ENCODE measurements at places on chromosomes 4 and X. TPM values are rescaled to one million over a fixed set of nuclear protein-coding genes. Genes with fewer than 3 reads are reported as not detected.
A peak's percentile ranks its signal among the peaks of the same experiment; 100 is the strongest.

Gene FBXO8
- 15.1 TPM for total RNA-seq

- H3K36me3 ChIP-seq = no peaks in the 10 kb centered on the region
- no peak overlapping the region for H3K4me3 ChIP-seq
- no peak overlapping the region for H3K27ac ChIP-seq
- no peaks in the 10 kb centered on the region for H3K4me1 ChIP-seq
- no peak for DNase-seq
These were observed 11.2 kb upstream of the TSPAN5 start for GRCh38 chr4:98669577-98669976.

DNA sequence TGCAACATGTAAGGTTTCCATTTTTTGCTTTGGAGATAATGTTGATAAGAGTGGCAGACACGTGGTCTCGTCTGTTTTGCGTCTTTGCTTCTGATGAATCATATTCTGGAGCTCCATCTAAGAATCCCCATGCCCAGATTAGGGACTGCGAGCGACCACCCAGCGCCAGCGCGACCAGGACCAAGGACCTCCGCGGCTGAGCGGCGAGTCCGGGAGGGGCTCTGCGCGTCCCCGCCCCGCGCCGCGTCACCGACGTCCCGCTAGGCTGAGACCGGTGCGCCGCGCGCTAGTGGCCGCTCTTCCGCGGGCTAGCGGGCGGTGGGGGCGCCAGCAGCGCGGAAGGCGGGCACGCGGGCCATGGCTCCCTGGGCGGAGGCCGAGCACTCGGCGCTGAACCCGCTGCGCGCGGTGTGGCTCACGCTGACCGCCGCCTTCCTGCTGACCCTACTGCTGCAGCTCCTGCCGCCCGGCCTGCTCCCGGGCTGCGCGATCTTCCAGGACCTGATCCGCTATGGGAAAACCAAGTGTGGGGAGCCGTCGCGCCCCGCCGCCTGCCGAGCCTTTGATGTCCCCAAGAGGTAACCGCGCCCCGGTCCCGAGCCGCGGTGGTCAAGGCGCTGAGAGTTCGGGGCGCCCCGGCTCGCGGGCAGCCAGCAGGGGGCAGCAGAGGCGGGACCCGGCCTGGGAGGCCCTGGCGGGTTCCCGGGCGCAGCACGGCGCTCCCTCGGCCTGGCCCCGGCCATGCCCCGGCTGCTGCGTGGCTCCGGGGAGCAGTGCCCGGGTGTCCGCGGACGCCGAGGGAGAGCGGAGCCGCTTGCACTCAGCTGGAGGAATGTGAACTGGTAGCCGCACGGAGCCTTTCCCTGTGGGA is at the start of gene SRD5A3:
Gene SRD5A3 (plus strand): TSS at position 263 of the 871 bp plus-strand sequence. CDS start 95 bp downstream, at position 358.
- peak within 1 kb of the TSS; percentile 68 for H3K4me3 ChIP-seq
- H3K27ac ChIP-seq = peak within 1 kb of the TSS; percentile 99
- H3K4me1 ChIP-seq = peaks cover 20% of the 10 kb centered on the region
- peak; percentile 74 for DNase-seq
- no peaks in the 10 kb centered on the region for H3K27me3 ChIP-seq

- no peak overlapping the region for H3K4me3 ChIP-seq
- no peak for DNase-seq
- H3K27ac ChIP-seq = no peak overlapping the region
- H3K36me3 ChIP-seq = no peaks in the 10 kb centered on the region
These were observed 29.9 kb downstream of the TBL1X start for GRCh38 chrX:9494771-9495170.

DNA sequence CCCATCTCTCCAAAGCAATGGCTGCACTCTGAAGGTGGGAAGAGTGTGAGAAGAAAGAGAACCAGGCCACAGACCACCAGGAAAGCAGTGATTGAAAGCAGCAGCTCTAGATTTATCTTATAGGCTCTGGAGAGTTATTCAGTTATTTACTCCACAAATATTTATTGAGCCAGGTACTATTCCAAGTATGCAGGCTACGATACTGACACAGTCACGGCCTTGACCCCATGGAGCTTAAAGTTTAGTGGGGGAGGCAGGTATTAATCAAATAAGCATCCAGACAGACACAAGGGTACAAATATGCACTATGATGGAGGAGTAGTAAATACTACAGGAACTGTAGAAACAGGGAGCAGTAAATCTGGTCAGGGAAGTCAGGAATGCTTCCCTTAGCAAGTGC is 2.8 kb downstream of the TMEM185A start:
- no peak overlapping the region for H3K27ac ChIP-seq
- no peak overlapping the region for H3K4me3 ChIP-seq
- no peak for DNase-seq
- no peaks in the 10 kb centered on the region for H3K36me3 ChIP-seq
- no peaks in the 10 kb centered on the region for H3K27me3 ChIP-seq
- H3K4me1 ChIP-seq = peaks cover 22% of the 10 kb centered on the region

DNA sequence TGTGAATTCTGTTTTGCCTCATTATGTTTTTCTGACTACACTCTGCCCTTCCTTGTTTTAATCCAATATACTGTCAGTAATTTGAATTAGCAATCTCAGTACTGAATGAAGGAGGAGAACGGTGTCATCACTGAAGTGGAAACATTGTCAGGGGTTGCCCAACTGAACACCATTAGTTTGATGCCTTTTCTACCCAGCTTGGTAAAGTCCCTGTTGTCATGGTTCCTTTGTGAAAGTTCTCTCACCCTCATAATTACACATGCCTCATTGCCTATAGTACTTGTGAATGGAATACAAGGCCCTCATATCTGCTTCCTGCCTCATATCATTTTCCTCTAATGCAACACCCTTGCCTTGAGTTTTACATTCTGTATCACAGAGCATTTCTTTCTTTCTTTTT is 76.9 kb downstream of the RRAGB start:
- no peak overlapping the region for H3K27ac ChIP-seq
- H3K4me1 ChIP-seq = no peaks in the 10 kb centered on the region
- H3K4me3 ChIP-seq = no peak overlapping the region
- no peak for DNase-seq
- no peaks in the 10 kb centered on the region for H3K27me3 ChIP-seq

Data from gastrocnemius medialis (tissue), 4 donors.